ENCODE measurements at places on chromosomes 12 and 14. TPM values are rescaled to one million over a fixed set of nuclear protein-coding genes. Genes with fewer than 3 reads are reported as not detected.

- no peak for DNase-seq
Measured at GRCh38 chr14:43168371-43168925, 1338.6 kb downstream of the FSCB start.

- peak; percentile 15 for DNase-seq
Measured at GRCh38 chr12:109560867-109561710, 12.2 kb downstream of the MMAB start.

- DNase-seq: no peak
Measured at GRCh38 chr14:104665114-104665656, 24.2 kb upstream of the INF2 start.

- DNase-seq: no peak
Measured at GRCh38 chr12:1635301-1636095, 6.5 kb downstream of the WNT5B start.

- DNase-seq: no peak
Measured at GRCh38 chr12:27025116-27025515, 2.8 kb downstream of the MED21 start.

The C1R gene
- total RNA-seq: 165 TPM

The KRT75 gene
- total RNA-seq: not detected

The KLHL33 gene
- total RNA-seq: 0.70 TPM

The GPD1 gene
- 38.3 TPM for total RNA-seq

The FAM90A1 gene
- not detected for total RNA-seq
